ENCODE measurements at places on chromosomes 4 and X.

- no peak for DNase-seq
Observed at GRCh38 chr4:143768007-143768591, 67.6 kb upstream of the FREM3 start.

DNA sequence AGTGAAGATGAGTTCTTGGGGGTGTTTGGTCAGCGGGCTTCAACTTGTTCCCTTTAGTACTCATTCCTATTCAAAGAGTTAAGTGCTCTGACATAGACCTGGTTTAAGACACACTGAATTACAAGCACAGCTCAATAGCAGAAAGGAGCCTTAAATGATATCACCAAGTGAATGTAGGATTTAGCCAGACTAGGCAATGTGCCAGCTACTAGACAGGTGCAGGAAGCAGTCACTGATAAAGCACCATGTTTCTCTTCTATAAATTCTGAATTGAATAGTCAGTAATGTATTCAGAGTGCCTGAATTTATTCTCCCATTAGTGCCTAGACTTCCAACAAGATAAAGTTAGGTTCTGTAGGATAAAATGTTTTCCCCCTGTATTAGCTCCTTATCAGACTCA lies 63.6 kb downstream of the ASB9 start:
- no peak for DNase-seq

GRCh38 chr4:185323606-185324005 lies 72.1 kb downstream of the LRP2BP start:
- no peak for DNase-seq

DNA sequence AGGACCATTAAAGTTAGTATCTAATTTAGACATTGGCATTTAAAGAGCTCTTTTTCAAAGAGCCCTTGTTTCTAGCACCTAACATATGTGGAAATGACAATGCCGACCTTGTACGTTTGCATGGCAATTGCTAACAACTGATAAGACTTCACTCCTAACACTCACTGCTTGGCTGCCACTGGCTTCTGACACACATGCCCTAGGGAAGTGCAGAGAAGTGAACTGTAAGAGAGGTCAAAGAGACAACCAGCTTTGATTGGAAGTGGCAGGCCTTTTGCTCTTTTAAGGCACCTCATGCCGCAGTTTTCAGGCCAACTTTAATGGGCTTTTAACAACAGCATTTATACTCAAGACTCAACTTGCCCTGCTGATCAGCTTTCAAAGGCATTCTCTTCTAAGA lies 158.4 kb downstream of the RAB28 start:
- DNase-seq, result no peak

DNA sequence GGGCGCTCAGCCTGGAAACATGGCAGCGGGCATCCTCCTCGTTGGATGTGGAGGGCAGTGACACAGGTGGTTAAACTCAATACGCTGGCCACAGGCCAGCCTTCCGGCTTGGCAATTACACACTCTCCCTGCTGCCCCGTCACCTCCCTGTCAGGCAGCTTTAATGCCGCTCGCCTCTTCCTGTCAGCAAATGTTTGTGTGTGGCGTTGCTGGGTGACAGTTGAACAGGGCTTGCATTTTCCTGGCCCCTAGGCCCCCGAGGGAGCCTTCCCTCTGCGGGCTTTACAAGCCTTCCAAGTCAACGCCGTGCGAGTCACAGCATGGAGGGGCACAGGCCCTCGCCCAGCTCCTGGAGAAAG lies 620.0 kb downstream of the BCOR start:
- DNase-seq, result no peak

DNA sequence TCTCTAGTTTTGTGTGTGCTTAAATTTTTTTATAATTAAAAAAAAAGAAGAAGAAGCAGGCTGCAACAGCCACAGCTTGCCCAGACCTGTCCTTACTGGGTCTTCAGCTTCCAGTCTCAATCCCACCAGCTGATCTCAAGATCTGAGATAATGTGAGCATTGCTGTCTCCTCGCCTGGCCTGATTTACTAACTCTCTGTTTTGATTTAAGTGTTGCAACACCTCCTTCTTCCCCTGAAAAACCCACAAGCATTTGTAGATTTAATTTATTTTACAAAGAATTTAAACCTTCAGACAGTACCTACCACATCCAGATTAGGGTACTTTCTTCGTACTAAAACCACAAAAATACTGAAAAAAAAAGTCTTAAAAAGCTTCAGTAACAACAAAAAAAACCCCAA lies 38.0 kb downstream of the FAM241A start:
- DNase-seq, result no peak

DNA sequence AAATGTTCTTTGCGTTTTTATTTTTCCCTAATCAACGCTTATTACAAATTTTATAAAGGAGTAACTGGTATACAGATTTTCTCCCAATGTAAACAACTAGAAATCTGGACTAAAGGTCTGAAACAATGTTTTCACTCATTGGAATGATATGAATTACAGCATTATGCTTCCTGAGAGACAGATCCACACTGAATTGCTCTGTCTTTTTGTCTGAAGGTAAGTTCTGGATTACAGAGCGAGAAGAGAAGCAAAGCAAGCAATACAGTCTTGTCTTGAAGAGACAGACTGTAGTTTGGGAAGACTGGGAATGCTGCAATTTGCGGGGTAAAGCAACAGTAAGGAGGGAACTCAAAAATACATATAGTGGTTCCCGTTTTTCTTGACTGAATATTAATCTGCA lies 262.2 kb upstream of the PABPC4L start:
- no peak for DNase-seq

GRCh38 chrX:153901753-153902140 lies 2.7 kb upstream of the AVPR2 start:
- no peak for DNase-seq

GRCh38 chr4:91653067-91653466 lies 650.7 kb upstream of the GRID2 start:
- no peak for DNase-seq

GRCh38 chr4:98749206-98749605 lies 90.8 kb upstream of the TSPAN5 start:
- no peak for DNase-seq

GRCh38 chr4:120236873-120237272 lies 170.2 kb upstream of the MAD2L1 start:
- no peak for DNase-seq

- no peak for DNase-seq
Observed at GRCh38 chr4:140243278-140243753, 89.3 kb upstream of the MAML3 start.

GRCh38 chr4:1194010-1194900 lies 21.9 kb upstream of the SPON2 start:
- no peak for DNase-seq

DNA sequence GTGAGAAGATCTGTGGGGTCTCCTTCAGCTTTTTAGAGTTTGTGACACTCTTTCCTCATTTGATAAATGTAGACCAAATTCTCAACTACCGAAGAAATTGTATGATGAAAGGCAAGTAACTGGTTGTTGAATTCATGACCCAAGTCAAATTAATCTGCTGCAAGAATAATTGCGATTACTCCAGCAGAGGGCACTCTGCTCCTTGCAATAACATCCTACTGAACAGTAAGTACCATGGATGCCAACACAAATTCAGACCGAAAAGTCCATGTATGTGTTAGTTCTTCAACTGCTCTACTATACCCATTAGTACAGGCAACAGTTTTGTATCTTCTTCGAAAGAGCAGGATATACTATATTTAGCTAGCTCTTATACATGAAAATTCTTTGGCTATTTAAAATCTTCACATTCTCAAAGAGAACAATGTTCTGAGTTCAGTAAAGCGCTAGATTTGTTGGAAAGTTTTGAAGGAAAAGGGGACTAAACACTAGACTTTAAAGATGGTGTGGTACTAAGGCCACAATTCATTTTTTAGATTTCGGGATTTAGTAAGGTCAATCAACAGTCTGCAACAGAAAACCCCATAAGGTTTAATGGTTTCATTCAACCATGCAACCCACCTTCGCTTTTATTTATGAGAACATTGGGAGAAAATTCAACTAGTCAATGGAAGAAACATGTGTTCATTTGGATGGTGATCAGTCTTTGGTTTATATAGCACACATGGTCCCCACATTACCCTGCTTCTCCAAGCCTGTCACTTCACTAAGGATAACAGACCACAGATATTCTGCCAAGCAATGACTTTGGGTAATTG lies 105.4 kb upstream of the TBC1D9 start:
- peak; percentile 61 for DNase-seq

DNA sequence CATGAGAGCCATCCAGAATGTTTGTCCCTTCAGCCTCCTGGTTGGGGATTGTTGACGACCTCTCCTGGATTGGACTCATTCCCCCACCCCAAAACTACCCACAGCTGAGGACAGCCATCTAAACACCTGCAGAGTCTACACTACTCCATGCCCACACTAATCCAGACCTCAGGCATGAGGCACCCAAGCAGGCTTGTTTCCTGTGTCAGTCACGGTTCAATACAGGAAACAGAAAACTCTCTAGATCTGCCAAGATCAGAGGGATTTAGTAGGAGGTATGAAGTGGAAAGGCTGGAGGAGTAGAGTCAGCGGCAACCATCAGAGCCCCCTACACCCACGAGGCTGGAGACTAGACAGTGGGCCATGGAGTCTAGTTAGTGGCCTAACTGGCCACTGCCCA lies 37.7 kb downstream of the HAND2 start:
- DNase-seq, result no peak

DNA sequence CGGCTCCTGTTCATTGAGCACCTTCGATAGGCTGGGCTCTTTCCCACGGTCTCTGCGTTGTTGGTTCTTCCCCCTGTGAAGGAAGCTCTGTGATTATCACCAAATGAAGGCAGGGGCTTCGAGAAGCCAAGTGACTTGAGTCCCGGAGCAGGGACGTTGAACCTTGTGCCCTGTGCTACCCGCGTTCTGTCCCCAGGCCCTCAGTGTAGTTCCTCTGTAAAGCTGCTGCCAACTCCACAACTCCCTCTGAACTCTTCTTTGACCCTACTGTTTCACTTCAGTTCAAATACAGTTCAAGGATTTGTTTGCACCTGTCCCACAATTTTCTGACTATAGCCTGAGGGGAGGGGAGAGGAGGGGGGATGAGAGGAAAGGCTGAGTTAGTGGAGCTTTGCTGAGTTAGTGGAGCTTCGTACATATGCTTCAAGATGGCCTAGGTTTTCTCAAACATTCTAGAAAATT lies 635 bp upstream of the PHF8 start:
- DNase-seq, result peak; percentile 56

GRCh38 chrX:150084496-150085229 lies 146.4 kb upstream of the EOLA2 start:
- DNase-seq, result no peak

- no peak for DNase-seq
Observed at GRCh38 chr4:92304606-92305005, 840 bp downstream of the GRID2 start.

GRCh38 chrX:87728459-87728858 lies 210.9 kb downstream of the KLHL4 start:
- no peak for DNase-seq

DNA sequence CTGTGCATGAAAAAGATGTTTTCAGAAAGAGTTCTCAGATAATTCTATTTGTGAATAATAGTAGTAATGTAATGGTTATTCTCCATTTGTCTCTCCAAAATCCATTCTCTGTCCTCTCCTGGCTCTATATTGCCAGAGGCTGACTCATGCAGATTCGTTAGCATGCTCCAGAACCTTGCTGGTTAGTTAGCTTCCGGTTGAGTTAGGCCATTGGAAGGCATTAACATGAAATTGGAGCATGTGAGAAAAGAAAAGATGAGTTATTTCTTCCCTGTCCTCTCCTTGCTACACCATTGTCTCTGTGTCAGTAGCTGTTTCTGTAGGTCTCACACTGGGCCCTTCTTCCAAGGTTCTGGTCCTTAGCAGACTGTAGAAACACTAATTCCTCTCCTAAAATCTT lies 23.5 kb upstream of the PRDM8 start:
- DNase-seq, result no peak

DNA sequence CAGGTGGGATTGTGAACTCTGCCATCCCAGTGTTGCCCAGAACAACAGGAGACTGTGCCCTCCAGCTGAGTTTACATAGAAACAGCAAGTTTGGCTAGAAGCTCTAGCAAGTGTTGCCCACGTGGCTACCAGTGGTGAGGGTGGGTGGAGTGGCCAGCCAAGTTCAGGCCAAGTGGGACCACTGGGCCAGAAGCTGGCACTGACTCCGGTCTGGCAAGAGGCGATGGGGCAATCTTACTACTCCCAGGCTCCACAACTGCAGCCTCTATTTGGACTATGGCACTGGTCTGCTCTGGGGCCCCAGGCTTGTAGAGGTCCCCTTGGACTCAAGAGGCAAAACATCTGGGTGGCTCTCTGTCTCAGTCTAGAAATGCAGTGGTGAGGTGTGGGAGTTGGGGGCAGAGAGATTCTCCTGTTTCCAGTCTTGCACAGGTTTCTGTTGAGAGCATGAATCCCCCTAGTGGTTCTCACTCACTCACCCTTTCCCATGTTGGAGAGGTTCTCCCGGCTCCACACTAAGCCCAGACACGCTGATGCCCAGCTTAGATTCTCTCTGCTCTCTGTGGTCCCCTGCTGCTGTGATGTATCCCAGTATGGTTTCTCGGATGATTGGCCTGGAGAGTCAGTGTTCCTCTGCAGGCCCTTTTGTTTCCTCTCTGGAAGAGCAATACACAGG lies 615.3 kb downstream of the PDHA2 start:
- no peak for DNase-seq

GRCh38 chr4:2256156-2256731 lies 5.7 kb downstream of the MXD4 start:
- no peak for DNase-seq

GRCh38 chrX:66876776-66877175 lies 237.9 kb upstream of the EDA2R start:
- no peak for DNase-seq

GRCh38 chr4:149980941-149981340 lies 97.3 kb upstream of the DCLK2 start:
- DNase-seq, result peak; percentile 50

GRCh38 chrX:23980011-23980441 lies 47.0 kb downstream of the KLHL15 start:
- no peak for DNase-seq

DNA sequence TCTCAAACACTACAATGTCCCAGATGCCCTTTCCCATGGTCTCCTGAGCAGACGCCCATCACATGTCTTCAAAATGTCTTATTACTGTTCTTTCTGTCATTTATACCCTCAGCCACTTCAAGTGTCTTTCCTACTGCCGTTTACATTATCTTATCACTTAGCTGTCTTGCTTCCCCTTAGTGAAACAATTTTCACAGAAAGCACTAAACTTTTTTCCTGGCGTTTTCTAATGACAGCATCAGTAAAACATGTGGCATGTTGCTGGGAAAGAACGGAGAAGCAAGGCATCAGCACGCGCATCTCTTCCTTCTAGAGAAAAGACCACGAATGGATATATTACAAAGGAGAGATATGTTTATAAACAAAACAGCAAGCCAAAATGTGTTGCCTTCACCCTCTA lies 189.7 kb upstream of the SLIT2 start:
- no peak for DNase-seq

DNA sequence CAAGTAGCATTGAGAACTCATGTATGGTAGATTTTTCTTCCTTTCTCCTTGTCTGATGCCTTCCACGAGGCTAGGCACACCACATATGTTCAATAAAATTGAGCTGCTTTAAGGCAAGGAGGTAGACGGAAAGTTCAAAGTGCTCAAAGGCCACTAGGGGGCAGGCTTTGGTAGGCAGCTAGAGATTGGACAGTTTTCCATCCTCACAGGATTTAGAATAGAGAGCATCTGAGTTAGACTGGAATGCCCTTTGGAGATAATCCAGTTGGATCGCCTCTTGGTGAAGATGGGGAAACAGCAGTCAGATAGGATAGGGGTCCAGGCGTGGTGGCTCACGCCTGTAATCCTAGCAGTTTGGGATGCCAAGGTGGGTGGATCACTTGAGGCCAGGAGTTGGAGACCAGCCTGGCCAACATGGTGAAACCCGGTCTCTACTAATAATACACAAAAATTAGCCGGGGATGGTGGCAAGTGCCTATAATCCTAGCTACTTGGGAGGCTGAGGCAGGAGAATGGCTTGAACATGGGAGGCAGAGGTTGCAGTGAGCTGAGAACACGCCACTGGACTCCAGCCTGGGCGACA lies 30.4 kb downstream of the ELF4 start:
- DNase-seq, result peak; percentile 36

All from hippocampal formation (tissue), 2 donors.